GM10248 (cell line): ENCODE measurements at places on chromosomes 3 and 15.

- no peak for DNase-seq
These were observed 2.5 kb downstream of the EPHB3 start for GRCh38 chr3:184563941-184564684.

- DNase-seq: no peak
These were observed 9.3 kb upstream of the RBP1 start for GRCh38 chr3:139548801-139549200.

- no peak for DNase-seq
These were observed 83.5 kb downstream of the FAM81A start for GRCh38 chr15:59521443-59521842.

DNA sequence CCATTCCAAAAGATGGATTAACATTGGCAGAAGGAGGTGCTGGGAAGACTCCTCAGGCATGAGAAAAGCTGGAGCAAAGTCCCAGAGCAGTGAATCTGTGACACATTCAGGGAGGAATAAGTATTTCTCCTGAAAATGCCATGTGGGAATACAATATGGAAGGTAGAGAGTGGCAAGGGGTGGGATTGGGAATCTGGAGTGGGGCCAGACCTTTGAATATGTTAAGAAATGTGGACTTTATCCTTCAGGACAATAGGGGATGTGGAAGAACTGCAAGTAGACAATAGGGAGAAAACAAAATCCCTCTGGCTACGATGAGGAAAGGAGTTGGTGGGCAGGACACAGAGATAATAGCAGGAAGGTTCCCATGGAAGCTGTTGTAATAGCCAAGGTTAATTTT lies 305.6 kb upstream of the TGFBR2 start:
- DNase-seq: no peak
